HT1080 (cell line): ENCODE measurements at places on chromosomes 1 and 21. TPM values are rescaled to one million over a fixed set of nuclear protein-coding genes. Genes with fewer than 3 reads are reported as not detected.

GRCh38 chr1:202806845-202807450 lies 1.3 kb downstream of the KDM5B start:
- no peak for DNase-seq

DNA sequence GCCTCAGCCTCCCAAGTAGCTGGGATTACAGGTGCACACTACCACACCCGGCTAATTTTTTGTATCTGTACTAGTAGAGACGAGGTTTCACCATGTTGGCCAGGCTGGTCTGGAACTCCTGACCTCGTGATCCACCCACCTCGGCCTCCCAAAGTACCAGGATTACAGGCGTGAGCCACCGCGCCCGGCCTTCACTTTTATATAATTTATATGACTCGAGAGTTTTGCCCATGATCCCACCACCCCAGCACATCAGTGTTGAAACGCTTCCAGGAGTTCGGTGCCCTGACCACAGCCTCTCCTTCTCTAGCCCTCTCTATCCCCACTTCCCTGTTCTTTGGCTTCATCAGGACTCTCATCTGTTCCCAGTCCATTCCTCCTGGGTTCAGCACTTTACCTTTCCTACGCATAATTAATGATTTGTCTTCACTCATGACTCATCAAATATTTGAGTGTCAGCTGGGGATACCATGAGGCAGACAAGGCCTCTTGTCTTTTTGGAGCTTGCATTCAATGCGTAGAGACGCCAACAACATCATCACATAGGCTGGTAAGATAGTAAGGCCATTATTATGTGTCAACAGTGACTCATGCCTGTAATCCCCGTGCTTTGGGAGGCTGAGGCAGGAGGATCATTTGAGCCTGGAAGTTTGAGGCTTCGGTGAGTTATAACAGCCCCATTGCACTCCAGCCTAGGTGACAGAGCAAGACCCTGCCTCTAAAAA lies 1.4 kb downstream of the PMF1 start:
- DNase-seq = peak; percentile 62

- DNase-seq = no peak
These were observed 917 bp downstream of the ETNK2 start for GRCh38 chr1:204150702-204151551.

DNA sequence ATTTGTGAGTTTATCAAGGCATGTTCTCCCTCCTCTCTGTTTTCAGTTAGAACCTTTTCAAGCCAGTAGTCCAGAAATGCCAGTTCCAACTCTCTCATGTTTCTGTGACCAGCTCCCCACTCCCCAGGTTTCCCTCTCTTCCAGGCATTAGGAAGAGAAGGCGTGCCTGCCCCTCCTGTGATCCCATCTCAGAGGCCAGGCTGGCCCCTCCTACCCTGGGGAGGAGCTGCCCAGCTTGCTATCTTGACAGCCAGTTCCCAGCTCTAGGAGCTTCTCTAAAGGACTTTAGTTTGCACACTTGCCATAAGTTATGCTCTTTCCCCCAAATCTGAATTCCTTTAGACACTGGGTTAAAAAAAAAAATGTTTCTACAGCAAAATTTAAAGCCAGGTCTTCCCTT lies 8.9 kb downstream of the HYI start:
- DNase-seq = no peak

DNA sequence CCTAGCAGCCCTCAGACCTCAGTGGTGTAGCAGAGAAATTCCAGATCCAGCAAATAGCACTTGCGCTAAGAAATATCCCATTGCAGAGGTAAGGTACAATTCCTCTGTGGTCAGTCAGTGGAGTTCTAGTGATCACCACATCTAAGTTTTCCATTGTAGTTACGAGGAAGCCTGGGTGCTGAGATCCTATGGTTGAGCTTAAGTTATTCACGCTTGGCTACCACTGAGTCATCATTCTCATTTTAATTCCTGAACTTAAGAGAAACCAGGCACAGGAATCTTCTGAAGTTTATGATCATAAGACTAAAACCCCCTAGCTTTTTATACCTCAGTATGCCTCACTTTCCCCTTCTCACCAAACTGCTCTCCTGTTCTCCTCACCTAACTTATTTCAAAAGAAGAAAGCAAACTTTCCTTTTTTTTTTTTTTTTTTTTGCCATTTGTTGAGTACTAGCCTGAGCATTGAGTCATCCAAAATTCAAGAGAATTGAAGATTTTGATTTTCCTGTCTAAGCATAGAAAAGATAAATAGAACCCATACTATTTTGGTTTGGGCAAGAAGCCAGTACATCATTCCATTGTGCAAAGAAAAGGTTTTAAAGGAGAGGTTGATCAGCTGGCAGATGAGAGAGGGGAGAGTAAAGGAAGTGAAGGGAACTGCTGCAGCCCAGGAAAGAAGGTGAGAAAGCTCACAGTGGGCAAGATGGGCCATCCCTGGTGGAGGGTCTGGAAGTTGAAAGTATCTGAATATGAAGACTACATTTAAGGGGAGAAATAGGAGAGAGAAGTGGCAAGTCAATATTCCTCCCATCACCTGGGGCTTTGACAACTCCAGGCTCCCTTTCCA lies 39.9 kb downstream of the SERBP1 start:
- peak; percentile 84 for DNase-seq

DNA sequence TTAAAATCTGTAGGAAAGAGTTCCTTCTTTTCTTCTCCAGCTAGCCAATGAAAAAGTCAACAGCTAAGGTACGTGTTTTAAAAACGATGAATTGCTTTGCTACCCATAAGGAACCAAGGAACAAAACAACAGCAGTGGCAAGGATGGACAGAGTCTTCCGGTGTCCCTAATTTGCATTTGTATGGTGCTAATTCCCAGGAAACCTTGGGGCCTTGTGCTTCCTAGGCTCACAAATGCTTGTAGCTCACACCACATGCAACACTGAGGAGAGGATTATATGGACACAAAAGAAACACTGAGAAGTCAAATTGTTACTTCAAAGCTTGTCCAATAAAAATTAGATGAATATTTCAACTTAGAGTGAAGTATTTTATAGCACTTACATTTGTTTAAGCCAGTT lies 1.8 kb upstream of the PGBD5 start:
- DNase-seq = no peak

Gene STX12
- total RNA-seq = 24.6 and 26.4 TPM in 2 replicates
